Esophagus squamous epithelium (tissue), 5 donors: ENCODE measurements at places on chromosomes 2 and 18.

GRCh38 chr2:66433945-66434678, 813 bp upstream of the MEIS1 start:
- peaks cover 9% of the 10 kb centered on the region for H3K36me3 ChIP-seq
- H3K27ac ChIP-seq = peak overlapping the region; percentile 92
- H3K4me3 ChIP-seq = peak overlapping the region; percentile 68
- H3K27me3 ChIP-seq = peaks cover 19% of the 10 kb centered on the region
- H3K4me1 ChIP-seq = peaks cover 27% of the 10 kb centered on the region

DNA sequence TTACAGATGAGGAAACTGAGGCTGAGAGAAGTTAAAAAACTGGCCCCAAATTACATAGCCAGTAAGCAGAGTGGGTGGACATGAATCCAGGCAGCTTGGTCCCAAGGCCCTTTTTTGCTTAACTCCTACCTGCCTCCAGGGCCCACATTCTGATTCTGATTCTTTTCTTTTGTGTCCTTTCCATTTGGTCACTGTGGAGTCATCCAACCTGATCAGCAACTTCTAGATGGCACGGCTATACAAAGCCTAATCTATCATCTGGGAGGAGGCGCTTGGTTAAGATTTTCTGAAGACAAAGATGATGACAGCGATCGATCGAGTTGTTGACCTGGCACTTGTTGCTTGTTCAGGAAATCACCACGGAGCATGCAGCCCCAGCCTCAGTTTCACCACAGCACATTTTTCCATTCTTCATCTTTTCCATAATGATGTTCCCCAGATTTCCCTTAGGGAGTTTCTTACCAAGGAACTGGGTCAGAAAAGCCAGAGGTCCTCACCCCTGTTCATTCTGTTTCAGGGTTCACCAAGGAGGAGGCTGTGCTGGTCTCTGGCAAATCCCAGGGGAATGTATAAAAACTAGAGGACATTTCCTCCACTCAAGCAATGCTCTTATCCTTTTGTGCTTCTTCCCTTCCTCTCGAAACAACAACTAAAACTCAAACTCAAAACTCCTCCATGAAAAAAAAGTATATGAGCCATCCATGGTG, 6.9 kb upstream of the IGFBP2 start:
- H3K27me3 ChIP-seq = no peaks in the 10 kb centered on the region
- H3K27ac ChIP-seq = no peak overlapping the region
- no peak for DNase-seq
- H3K4me3 ChIP-seq = no peak overlapping the region

DNA sequence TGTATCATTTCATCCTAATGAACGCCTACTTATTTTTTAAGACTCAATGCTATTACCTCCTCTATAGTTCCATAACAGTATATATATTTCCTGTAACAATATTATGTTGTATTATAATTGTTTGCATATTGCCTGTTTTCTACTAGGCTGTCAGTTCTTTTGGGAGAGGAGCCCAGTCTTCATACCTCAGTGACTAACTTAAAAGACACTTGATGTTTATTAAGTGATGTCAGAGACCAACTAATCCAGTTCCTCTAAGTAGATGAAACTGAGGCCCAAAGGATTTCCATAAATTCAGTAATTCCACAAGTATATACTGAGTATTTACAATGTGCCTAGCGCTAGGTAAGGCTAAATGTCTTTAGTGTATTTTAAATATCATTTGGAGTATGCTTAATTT, 48.9 kb upstream of the AAK1 start:
- H3K36me3 ChIP-seq = no peaks in the 10 kb centered on the region
- no peak overlapping the region for H3K4me3 ChIP-seq
- H3K27me3 ChIP-seq = no peaks in the 10 kb centered on the region
- peaks cover 13% of the 10 kb centered on the region for H3K4me1 ChIP-seq

- no peaks in the 10 kb centered on the region for H3K36me3 ChIP-seq
- no peak overlapping the region for H3K27ac ChIP-seq
- no peak for DNase-seq
- H3K4me1 ChIP-seq = no peaks in the 10 kb centered on the region
- H3K4me3 ChIP-seq = no peak overlapping the region
Observed at GRCh38 chr2:216181953-216182461, 72.9 kb downstream of the XRCC5 start.

GRCh38 chr2:103808814-103809213, 1045.1 kb upstream of the POU3F3 start:
- no peak overlapping the region for H3K4me3 ChIP-seq
- H3K27ac ChIP-seq = no peak overlapping the region
- H3K36me3 ChIP-seq = no peaks in the 10 kb centered on the region
- no peaks in the 10 kb centered on the region for H3K27me3 ChIP-seq
- DNase-seq = no peak
- no peaks in the 10 kb centered on the region for H3K4me1 ChIP-seq

GRCh38 chr18:67281746-67282145, 234.8 kb downstream of the DSEL start:
- no peaks in the 10 kb centered on the region for H3K4me1 ChIP-seq
- no peak overlapping the region for H3K27ac ChIP-seq
- no peak overlapping the region for H3K4me3 ChIP-seq
- no peaks in the 10 kb centered on the region for H3K27me3 ChIP-seq
- no peaks in the 10 kb centered on the region for H3K36me3 ChIP-seq

DNA sequence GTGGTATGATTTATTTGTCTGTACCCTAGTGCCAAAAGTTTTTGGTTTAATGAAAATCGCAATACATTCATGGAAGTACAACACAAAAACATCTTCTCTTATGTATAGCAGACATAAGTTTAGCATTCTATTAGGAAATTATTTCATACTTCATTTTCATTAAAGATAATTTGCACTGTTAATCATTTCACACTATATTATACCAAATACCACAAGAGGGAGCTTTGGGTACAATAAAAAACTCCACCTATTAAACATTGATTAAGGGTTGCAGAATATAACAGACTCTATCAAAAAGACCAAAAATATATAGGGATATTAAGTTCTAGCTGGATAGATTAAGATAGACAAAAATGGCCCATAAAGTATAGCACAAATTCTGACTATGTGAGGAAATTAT, 79.0 kb downstream of the SLC66A3 start:
- no peak overlapping the region for H3K4me3 ChIP-seq
- H3K27ac ChIP-seq = no peak overlapping the region
- H3K36me3 ChIP-seq = no peaks in the 10 kb centered on the region
- H3K27me3 ChIP-seq = no peaks in the 10 kb centered on the region

- no peak overlapping the region for H3K27ac ChIP-seq
- no peak for DNase-seq
- H3K27me3 ChIP-seq = no peaks in the 10 kb centered on the region
- no peak overlapping the region for H3K4me3 ChIP-seq
- H3K36me3 ChIP-seq = no peaks in the 10 kb centered on the region
Observed at GRCh38 chr18:57547260-57547659, 39.2 kb downstream of the FECH start.

GRCh38 chr2:65608916-65609315, 176.5 kb upstream of the SPRED2 start:
- H3K4me3 ChIP-seq = no peak overlapping the region
- H3K27ac ChIP-seq = peak overlapping the region; percentile 22
- DNase-seq = no peak

GRCh38 chr2:64718250-64718885, 64.7 kb upstream of the SERTAD2 start:
- H3K36me3 ChIP-seq = no peaks in the 10 kb centered on the region
- no peaks in the 10 kb centered on the region for H3K4me1 ChIP-seq
- H3K27me3 ChIP-seq = no peaks in the 10 kb centered on the region
- H3K27ac ChIP-seq = no peak overlapping the region
- DNase-seq = no peak

DNA sequence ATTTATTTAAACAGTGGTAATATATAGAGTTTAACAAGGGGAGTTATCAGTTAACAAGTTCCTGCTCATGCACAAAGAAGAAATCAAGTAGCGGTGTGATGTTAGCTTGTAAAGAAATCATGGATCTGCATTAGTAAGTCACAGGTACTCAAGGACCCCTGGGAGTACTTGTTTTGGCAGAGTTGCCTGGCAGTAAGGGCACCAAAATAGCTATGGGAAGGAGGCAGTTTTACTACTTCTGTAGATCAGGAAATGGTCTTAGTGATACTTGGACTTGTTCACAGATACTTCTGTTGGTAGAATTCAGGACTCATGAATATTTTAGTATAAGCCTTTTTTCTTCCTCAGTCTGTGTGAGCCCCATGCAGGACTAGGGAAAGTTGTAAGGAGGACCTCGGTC, 107.3 kb upstream of the IL1R2 start:
- DNase-seq = no peak
- H3K4me3 ChIP-seq = no peak overlapping the region
- H3K27ac ChIP-seq = no peak overlapping the region
- no peaks in the 10 kb centered on the region for H3K27me3 ChIP-seq

DNA sequence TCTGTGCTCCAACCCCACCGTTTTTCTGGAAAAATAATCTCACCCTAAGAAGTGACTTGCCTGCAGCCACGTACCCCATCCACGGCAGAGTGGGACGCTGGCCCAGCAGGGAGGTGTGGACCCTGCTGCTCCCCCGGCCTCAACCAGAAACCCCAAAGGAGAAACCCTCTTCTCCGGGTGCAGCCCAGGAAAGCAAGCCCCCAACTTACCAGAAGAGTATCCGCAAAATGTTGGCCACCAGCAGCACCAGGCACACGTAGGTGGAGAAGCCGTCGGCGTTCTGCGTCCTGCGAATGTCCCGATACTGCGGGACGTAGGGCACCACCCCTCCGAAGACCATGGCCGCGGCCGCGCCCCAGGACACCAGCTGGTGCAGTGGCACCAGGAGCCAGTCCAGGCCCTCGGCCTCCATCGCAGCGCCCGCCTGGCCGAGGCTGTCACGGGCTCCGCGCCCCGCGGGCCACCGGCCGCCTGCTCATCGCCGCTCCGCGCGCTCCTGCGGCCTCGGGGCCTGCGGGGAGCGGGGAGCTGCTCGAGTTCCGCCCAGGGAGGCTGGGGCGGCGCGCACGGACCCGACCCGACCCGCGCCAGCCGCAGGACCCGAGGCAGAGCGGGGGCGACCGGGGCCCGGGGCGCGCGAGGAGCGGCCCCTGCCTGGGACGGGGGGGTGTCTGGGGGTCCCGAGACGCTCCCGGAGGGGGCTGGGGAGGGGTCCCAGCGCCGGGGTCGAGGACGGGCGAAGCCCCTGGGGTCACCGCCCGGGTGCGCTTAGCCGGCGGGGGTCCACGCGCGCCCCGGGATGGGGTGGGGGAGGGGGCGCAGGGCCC, 725 bp downstream of the SLC66A2 start:
- peak overlapping the region; percentile 99 for H3K4me3 ChIP-seq
- no peak for DNase-seq
- peaks cover 36% of the 10 kb centered on the region for H3K4me1 ChIP-seq
- no peaks in the 10 kb centered on the region for H3K27me3 ChIP-seq

- no peaks in the 10 kb centered on the region for H3K27me3 ChIP-seq
- no peak for DNase-seq
- H3K27ac ChIP-seq = peak overlapping the region; percentile 89
- H3K4me3 ChIP-seq = peak overlapping the region; percentile 45
- H3K4me1 ChIP-seq = no peaks in the 10 kb centered on the region
Observed at GRCh38 chr2:120231974-120232635, 8.9 kb upstream of the TMEM185B start.

DNA sequence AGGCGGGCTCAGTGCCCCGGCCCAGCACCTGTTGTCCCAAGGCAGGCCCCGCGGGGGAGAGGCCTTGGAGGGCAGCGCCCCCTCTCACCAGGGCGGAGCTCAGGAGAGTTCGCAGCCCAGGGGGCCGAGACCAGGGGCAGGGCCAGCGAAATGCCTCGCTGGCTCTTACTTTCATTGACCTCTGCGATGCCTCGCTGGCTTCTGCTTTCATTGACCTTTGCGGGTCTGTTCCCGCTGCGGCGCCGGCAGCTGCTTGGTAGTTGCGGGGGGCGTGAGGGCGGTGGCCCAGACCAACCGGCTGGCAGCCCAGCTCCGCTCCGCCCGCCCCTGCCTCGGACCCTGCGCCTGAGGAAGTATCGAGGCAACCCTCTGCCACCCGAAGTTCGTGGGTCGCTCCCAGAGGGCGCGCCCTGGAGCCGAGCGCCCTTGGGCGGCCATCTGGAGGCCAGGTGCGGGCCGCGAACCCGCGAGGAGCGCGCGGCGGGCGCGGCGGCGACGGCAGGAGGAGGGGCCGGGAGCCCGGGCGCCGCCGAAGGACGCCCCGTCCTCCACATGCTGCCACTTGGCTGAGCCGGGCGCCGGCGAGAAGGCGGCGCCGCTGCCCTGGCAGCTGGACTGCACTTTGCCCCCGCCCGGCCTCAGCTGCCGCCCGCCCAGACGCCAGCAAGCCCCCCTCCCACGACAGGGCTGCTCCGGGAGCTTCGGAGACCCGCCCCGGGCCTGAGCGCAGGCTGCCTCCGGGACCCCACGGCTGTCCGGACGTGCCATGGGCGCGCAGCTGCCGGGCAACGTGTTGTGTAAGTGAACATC, 118.0 kb upstream of the MSTN start:
- no peaks in the 10 kb centered on the region for H3K27me3 ChIP-seq
- H3K36me3 ChIP-seq = no peaks in the 10 kb centered on the region
- peaks cover 10% of the 10 kb centered on the region for H3K4me1 ChIP-seq
- H3K27ac ChIP-seq = peak overlapping the region; percentile 72
- DNase-seq = no peak

DNA sequence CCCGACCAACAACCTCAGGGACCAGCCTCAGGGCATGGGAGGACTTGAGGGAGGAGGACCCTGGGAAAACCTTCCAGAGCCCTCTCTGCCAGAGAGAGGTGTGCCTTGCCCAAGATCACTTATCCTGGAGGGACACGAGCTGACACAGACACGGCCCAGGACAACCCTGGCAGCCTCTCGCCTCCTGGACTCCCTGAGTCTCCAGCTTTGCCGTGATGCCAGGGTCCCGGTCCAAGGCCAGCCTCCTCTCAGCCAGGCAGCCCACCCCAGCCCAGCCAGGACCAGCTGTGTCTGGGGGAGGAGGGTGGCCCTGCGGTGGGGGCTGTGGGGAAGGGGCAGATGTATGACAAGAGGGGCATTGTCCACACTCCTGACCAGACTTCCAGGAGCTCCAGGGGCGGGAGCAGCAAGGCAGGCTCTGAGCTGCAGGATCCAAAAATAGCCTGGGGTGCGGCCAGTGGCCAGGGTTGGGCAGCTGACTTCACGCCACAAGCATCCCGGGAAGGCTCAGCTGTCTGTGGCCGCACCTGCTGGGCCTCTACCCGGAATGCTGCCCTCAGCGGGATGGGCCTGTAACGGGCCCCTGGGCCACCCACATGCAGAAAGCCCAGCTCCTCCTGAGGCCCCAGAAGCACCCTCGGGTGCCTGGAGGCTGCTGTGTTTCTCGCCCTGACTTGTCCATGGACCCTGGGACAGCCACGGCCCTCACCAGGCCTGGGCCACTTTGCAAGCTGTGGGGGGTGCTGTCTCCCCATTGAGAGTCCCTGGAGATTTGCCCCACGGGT, 65.5 kb upstream of the GPC1 start:
- H3K27ac ChIP-seq = peak overlapping the region; percentile 57
- no peak for DNase-seq
- peaks cover 31% of the 10 kb centered on the region for H3K4me1 ChIP-seq
- no peak overlapping the region for H3K4me3 ChIP-seq
- no peaks in the 10 kb centered on the region for H3K27me3 ChIP-seq

- H3K36me3 ChIP-seq = no peaks in the 10 kb centered on the region
- H3K27ac ChIP-seq = no peak overlapping the region
- no peaks in the 10 kb centered on the region for H3K4me1 ChIP-seq
- no peak for DNase-seq
- no peak overlapping the region for H3K4me3 ChIP-seq
Observed at GRCh38 chr2:100394111-100394641, 23.3 kb downstream of the CHST10 start.
